ENCODE measurements at places on chromosomes 7 and 10.
A peak's percentile ranks its signal among the peaks of the same experiment; 100 is the strongest.

DNA sequence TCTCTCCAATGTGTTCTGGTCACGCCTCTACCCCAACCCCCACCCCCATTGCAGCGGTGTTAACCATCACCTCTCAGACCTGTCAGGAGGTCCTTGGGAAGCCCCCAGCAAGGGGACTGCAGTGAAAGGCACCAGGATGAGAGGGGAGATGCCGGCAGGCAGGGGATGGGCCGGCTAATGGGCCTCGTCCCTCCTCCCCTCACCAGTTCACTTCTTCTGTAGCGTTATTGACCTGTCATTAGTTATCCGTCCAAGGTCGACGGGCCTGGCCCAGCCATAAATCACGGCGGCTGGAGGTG, 18.8 kb downstream of the POLL start:
- no peak for DNase-seq

- no peak for DNase-seq
Observed at GRCh38 chr10:70782746-70783680, 2.2 kb downstream of the TBATA start.

DNA sequence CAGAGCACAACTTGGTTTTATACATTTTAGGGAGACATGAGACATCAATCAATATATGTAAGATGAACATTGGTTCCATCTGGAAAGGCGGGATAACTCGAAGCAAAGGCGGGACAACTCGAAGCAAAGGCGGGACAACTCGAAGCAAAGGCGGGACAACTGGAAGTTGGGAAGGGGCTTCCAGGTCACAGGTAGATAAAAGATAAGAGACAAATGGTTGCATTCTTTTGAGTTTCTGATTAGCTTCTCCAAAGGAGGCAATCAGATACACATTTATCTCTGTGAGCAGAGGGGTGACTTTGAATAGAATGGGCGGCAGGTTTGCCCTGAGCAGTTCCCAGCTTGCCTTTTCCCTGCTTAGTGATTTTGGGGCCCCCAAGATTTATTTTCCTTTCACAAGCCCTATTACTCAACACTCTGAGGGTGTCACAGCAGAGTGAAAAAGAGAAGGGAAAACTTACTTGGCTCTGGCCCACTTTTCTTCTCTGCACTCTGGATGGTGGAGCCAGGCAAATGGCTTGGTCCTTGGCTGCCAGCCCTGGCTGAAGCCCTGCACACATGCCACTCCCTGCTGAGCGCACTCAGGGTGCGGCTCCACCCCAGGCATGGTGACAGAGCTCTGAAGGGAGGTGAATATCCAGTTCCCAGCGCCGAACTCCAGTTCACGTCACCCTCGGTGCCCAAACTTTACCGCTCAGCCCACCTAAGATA, 46.7 kb downstream of the PARD3 start:
- DNase-seq: no peak

DNA sequence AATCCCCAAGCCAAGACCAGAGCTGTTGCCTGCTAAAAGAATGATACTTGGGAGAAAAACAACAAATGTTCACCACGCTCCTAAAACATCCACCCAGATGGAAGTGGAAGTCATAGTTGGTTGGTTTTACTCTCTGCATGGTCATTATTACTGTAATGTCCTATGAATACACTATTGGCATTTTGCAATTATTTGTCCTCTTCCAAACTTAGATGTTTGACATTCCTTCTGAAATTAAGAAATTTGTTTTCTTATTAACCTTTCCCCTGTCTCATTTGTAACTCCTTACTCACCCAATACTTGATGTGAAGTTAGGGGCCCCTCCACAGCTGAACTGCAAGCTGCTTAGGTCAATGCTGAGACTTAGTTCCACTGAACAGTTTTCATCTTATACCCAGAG, 383.3 kb downstream of the INHBA start:
- DNase-seq: no peak

- no peak for DNase-seq
Observed at GRCh38 chr10:84012831-84013458, 126.4 kb upstream of the GHITM start.

DNA sequence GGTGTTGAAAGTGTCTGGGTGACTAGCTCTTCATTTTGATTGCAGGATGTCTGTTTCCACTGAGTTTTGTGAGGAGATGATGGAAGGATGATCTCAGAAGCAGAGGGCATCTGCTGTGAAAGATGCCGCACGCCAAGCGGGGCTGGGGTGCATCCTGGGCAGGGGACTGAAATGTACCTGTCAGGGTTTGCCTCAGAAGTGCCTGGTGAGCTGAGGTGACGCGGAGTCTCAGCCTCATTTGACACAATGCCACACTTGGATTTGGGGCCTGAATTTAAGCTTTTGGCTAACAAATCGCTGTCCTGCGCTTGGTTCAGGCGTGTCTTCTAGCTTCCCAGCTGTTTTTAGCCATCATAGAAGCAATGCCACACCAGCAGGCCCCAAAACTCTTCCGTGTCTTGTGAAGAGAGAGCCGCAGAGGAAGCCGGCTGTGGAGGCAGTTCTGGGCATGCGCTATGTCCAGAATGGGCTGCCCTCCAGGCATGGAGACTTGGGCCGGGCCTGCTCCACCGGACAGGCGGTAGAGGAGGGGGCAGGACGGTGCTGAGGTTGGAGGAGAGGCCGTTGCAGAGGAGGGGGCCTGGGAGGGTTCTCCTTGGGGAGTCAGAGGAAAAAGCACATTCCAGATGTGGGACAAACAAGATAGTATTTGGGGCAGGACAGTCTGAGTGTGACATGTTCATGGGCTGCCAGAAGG, 31.2 kb downstream of the WDR86 start:
- no peak for DNase-seq

DNA sequence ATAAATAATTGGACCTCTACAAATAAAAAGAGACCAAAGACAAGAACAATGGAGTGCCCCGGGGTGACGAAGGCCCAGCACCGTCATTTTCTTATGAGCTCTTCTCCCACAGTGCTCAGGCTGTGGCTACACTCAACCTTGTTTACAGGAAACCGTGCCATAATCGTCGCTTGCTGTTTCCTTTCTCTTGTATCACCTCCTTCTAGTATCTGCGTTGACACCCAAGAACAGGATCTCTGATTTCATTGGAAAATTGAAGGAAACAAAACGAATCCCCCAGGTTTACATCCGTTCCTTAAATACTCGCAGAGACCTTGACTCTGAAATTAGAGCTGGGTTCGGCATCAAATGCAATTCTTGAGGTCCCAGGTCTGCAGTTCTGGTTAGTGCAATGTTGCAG, 1.7 kb upstream of the IGFBP3 start:
- DNase-seq: no peak

- DNase-seq: no peak
Observed at GRCh38 chr7:17530244-17530643, 231.8 kb downstream of the AHR start.

DNA sequence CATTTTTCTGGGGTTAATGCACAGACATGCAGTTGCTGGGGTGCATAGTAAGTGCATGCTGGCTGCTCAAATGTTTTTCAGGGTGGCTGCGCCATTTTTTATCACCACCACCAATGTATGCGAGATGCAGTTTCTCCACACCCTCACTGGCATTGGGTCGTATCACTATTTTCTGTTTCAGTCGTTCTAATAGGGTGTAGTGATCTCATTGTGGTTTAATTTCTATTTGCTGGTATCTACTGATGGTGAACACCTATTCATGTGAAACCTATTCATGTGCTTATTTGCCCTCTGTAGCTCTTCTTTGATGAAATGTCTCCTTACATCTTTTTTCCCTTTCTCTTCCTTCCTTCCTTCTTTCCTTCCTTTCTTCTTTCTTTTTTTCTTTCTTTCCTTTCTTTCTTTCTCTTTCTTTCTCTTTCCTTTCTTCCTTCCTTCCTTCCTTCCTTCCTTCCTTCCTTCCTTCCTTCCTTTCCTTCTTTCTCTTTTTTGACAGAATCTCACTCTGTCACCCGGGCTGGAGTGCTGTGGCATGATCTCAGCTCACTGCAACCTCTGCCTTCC, 84.3 kb downstream of the ELFN1 start:
- DNase-seq: no peak

GRCh38 chr10:118373786-118374185, 31.7 kb upstream of the FAM204A start:
- DNase-seq: no peak

DNA sequence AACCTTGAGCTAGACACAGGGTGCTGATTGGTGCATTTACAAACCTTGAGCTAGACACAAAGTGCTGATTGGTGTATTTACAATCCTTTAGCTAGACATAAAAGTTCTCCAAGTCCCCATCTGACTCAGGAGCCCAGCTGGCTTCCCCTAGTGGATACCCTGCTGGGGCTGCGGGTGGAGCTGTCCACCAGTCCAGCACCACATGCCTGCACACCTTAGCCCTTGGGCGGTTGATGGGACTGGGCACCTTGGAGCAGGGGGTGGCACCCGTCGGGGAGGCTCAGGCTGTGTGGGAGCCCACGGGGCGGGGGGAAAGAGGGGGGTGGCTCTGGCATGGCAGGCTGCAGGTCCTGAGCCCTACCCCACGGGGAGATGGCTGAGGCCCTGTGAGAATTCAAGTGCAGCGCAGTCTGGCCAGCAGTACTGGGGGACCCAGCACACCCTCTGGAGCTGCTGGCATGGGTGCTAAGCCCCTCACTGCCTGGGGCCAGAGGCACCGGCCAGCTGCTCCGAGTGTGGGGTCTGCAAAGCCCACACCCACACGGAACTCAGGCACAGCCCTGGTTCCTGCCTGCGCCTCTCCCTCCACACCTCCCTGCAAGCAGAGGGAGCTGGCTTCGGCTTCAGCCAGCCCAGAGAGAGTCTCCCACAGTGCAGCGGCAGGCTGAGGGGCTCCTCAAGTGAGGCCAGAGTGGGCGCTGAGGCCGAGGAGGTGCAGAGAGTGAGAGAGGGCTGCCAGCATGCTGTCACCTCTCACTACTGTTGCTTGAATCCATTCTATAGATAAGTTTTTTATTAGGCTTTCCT, 369.8 kb upstream of the SMIM30 start:
- DNase-seq: no peak

GRCh38 chr10:46301721-46302479, 15.1 kb downstream of the ANTXRL start:
- no peak for DNase-seq

DNA sequence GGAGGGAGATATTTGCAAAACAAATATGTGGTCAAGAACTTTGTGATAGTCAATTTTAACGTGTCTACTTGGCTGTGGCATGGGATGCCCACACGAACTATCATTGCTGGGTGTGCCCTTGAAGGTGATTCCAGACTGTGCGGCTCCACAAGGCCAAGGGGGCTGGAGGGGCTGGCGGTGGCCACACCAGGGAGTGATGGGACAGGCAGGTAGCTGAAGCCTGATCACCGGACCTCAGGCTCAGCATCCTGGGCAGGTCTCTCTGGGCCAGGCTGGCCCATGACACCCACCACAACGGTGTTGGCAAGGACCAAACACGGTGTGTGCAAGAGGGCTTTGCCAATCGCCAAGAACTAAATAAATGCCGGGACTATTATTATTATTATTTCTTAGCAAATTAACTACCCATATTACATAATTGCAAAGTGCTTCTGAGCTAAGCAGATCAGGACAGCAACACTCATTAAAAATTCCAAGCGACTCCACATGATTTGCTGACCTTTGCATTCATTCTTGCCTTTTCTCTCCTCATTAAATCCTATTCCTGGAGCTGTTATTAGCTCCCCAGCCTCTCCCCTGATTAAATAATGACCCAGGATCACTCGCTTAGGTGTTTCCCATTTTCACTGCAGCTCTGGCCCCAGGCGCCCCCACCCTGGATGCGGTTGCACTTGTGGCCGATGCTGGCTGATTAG, 35.4 kb upstream of the PPP2R2D start:
- DNase-seq: no peak

DNA sequence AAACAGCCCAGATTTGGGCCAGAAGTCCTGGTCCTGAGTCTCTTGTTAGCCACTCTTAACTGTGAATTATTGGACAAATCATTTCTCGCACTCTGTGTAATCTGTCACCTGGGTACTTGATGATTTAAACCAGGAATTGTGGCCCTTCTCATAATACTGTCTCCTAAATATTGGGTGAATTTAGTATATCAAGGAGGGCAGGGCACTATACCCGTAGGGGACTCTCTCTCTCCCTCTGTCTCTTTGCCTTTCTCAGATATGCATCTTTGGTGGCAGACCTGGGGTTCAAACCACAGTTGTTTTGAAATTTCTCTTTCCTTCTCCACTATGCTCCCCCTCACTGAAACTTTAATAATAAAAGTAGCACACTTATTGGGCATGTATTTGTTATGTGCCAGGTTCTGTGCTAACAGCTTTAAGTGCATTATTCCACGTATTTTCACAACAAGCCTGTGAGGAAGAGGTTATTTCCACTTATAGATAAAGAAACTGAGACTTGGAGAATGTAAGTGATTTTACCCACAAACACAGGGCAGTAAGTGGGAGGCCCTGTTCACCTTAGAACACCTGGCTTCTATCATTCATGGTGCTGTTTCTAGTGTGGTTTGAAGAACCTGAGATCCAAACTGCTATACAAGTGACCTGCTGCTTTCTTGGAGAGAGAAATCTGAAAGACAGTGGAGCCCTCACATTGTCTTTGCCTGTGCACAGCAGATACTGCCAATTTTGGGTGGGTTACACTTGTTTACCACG, 11.8 kb downstream of the FAS start:
- no peak for DNase-seq

DNA sequence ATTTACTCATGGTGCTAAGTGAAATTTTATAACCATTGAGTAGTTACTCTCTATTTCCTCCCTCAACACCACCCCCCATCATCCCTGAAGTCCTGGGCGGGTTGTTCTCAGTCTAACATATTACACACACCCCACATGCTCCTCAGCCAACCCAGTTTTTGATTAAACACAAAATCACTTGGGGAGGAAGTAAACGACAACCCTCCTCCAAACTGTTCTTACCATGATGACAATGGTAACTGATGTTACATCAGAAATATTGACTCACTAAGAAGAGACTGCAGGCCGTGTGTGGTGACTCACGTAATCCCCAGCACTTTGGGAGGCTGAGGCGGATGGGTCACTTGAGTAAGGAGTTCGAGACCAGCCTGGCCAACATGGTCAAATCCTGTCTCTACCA, 44.2 kb downstream of the RAB11FIP2 start:
- no peak for DNase-seq

GRCh38 chr10:944034-944831, 12.7 kb upstream of the LARP4B start:
- DNase-seq: peak; percentile 37

GRCh38 chr10:34343764-34344163, 471.3 kb downstream of the PARD3 start:
- DNase-seq: no peak

DNA sequence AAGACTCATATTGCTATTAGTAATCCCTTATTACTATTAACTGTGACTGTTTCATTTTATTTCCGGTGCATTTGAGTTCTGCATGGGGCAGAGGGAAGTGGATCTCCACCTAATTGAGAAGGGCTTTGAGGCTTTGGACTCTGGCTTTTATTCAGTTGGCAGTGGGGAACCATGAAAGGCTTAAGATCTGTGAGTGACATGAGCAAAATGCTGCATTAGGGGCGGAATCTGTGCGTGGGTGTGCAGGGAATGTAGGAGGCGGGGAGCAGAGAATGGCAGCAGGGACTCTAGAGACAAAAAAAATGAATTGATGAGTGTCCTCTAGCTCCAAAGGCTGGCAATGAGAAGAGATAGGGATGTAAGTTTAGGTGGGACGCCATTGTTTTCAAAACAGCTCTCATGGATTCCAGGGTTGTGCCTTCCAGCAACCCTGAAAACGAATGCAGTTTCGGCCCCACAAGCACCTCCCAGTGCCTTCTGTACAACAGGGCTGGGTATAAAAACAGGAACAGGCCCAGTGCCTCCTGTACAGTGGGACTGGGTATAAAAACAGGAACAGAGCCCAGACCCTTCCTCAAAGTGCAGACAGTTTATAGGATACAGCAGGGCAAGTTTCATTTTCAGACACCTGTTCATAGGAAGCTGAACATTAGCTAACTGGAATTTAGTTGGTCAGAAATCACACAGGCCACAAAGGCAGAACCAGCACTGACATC, 663.3 kb upstream of the FOXK1 start:
- DNase-seq: no peak

GRCh38 chr10:106996510-106996909, 168.0 kb downstream of the SORCS1 start:
- no peak for DNase-seq

Measured in CD4-positive, alpha-beta T cell treated with Interleukin-6 at 100 ng/mL for 8 hours (primary cell).